ENCODE measurements at places on chromosomes 4 and X.
A peak's percentile ranks its signal among the peaks of the same experiment; 100 is the strongest.

DNA sequence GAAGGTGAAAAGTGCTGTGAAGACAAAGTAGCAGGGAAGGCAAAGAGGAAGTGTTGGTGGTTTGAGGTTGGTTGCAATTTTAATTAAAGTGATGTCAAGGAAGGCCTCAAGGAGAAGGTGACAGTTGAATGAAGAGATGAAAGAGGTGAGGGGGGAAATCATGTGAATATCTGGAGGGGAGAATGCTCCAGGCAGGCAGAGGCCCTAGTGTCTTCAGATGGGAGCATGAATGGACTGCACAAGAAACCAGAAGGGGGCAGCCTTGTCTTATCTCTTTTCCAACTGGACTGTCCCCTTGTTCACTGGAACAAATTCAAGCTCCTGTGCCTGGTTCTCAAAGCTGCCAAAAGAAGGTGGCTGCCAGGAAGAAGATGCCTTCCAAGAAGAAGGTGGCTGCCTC is 68.4 kb downstream of the MAOB start:
- no peak for DNase-seq

- DNase-seq, result peak; percentile 72
Observed at GRCh38 chr4:113784497-113785250, 23.1 kb upstream of the CAMK2D start.

- no peak for DNase-seq
Observed at GRCh38 chr4:178976861-178977260, 1534.6 kb upstream of the AGA start.

GRCh38 chrX:150362599-150363481 is at the start of gene MAMLD1:
MAMLD1 (plus strand) TSS chrX:150363317; CDS start chrX:150445517, 82,200 bp downstream.
- peak; percentile 72 for DNase-seq

DNA sequence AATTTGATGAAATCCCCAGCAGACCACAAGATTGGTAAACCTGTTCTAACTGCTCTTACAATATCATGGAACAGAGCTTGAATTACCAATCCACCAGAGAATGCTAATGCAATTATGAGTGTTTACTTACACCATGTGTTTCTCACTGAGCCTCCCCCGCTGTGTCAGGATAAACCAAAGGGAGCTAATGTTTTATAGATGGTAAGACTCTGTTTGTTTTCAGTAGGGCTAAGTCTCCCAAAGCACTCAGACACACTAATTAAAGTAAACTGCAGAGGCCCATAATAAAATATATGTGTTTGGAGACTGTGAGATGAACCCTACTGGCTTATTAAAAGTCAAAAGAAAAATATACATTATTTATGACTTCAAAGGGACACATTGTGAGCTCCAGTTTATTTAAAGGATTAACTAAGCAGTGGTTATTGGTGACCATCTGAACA is 261.7 kb upstream of the FAM241A start:
- DNase-seq, result no peak

DNA sequence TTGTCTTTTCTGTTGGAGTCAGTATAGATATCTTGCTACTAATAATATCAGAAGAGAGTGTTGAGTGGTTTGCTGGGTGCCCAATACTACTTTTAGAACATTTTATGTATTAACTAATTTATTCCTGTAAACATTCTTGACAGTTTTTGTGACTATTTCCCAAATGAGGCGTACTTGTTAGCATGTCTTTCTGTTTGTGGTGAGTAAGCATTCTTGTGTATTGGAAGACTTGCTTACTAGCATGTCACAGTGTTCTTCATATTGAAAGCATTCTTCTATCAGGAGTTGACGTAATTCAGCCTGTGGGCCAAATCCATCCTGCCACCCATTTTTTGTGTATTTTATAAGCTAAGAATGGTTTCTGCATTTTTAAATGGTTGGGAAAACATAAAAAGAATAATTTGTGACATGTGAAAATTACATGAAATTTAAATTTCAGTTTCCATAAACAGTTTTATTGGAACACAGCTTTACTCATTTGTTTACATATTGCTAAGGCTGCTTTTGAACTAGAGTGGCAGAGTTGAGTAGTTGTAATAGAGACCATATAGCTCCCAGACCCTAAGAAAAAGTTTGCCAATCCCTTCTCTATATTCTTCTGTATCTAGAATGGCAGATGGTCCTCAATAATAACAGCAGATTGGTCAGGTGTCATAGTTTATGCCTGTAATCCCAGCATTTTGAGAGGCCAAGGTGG is 20.4 kb downstream of the REPS2 start:
- DNase-seq, result no peak

GRCh38 chrX:119041175-119041574 is 31.6 kb upstream of the CT47C1 start:
- peak; percentile 55 for DNase-seq

- DNase-seq, result no peak
Observed at GRCh38 chrX:134747006-134747405, 88.7 kb upstream of the PLAC1 start.

DNA sequence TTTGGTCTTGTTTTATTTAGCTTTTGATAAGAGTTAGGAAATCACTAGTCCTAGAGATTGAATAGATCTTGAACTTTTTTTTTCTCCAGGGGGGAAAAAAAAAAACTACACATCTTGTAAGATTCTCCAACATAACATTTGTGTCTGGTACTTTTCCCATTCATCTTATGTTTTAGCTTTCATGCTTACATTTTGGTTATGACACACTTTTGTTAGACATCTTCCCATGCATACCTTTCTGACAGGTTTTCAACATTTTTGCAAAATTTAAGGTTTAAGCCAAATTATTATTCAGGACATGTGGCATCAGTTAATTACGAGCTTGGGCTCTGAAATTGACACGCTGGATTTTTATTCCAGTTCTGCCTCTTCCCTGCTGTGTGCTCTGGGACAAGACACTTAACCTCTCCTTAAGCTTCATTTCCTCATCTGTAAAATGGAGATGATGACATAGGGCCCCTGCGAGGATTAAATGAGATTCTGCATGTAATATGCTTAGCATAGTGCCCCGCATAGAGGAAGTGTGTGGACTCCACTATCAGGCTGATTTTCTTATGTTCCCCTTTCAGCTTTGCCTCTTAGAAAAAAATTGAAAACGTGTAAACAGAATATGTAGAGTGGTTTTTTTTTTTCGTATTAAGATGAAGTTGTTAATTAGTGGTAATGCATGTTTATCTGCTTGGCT is 5.3 kb downstream of the KIT start:
- no peak for DNase-seq

GRCh38 chrX:67784712-67785111 is 240.9 kb downstream of the AR start:
- no peak for DNase-seq

DNA sequence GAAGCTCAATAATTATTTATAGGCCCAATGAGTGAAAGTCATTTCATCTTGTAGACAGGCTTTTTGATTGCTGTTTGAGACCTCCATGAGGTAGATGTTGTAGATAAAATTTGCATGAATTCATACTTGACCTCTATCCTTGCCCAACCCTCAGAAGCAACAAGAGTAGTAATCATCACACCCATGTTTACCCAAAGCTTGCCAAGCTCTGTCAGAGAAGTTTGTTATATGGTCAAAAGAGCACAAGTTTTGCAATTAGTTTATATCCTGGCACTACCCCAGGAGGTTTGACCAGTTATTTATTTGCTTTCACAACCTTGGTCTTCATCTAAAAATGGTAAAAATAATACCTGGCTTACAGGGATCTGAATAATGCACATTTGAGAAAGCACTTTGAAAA is 20.7 kb downstream of the ADH7 start:
- no peak for DNase-seq

- DNase-seq, result no peak
Observed at GRCh38 chr4:13432453-13432852, 51.7 kb downstream of the RAB28 start.

DNA sequence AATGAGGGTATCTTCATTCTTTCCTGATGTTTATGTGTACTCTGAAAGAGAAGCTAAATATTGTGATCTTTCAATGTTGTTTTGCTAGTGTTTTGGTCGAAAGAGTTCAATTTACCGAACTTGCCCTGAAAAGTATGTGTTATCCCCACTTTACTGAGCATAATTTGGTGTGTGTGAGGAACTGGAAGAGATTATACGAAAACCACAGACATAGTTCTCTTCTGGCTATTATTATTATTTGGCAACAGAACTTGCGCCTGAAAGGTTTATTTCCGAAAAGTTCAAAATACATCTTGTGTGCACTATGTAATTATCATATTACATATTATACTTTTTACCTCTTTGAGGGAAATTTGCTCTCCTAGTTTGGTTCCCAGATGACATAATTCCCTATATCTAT is 232.5 kb upstream of the INTU start:
- no peak for DNase-seq

DNA sequence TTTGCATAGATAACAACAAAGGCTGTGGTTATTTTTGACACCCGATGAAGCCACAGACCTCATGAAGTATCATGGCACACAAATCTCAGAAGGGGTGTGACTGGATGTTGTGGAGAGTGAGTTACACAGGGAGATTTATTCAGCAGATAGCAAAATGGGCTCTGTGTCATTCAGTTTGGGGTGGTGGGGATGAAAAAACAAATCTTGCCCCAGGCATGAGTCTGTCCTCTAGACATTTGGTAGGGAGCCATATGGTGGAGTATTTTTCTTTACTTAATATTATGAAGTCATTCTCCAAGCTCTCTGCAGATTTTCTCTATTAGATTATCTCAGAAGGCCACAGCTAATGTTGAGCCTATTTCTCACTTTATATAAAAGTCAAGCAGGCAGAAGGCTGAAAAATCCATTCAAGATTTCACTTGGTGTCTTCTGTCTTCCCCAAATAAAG is 277.1 kb upstream of the TENM3 start:
- DNase-seq, result peak; percentile 7

- no peak for DNase-seq
Observed at GRCh38 chr4:15233626-15234025, 194.2 kb upstream of the C1QTNF7 start.

DNA sequence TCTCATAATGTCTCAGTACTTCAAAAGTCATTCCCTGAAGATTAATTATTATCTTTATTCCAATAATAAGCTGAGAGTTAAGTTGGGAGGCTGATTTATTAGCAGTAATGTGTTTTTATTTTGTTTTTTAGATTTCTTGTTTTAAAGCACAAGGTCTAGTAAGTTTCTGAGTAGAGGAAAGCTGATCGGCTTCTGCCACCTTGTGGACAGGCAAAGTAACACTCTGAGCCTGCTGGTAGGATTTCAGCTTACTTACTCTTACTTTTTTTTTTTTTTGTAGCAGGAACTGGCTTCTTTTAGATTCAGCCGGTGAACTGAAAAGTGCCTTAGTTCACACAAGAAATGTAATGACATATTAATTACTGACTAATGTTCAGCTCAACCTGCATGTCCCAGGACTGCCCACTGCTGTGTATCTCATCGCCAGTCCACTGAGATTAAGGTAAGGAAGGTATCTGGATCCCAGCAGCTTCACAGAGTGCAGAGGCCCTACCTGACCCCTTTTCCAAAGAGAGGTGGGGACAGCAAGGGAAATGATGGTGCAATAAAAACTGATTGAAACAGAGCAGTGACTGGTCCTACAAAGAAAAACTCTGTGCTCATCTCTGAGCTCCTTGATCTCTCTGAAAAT is 126.5 kb downstream of the ADGRA3 start:
- DNase-seq, result peak; percentile 24

- DNase-seq, result no peak
Observed at GRCh38 chr4:38734911-38735310, 47.9 kb downstream of the TLR10 start.

DNA sequence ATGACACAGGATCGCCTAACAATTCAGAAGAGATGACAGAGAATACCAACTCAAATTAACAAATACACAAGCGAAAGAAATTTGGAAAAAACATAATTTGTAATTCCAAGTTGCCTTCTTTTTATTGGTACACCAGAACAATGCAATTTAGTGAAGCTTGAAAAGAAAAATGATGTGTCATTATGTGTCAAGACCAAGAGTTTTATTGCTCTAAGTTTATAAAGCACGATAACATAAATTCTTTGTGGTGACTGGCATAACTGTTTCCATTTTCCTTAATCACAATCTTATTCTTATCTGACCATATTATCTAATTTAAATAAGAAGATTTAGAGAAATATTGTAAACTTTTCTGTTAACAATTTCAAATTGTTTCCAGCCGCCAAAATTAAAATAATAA is 273.2 kb upstream of the TECRL start:
- no peak for DNase-seq

GRCh38 chr4:53608242-53608641 is 17.0 kb upstream of the LNX1 start:
- DNase-seq, result no peak

- no peak for DNase-seq
Observed at GRCh38 chrX:109839694-109840567, 106.9 kb upstream of the ACSL4 start.

DNA sequence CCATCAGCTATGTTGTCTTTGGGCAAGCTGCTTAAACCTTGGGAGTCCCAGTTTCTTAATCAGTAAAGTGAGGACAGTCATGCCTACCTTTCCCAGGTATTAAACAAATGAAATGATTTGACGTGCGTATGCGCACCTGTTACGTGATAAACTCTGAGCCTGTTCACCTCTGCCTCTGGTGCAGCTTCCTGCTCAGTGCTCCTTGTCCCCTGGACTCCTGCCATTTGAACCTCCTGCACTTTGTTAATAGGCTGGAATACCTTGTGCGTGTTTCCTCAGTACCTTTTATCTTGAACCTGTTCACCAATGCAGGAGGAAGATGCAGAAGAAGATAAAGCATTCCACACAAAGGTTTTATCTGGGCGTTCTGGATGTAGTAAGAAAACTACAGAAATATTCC is 211.9 kb downstream of the CEP135 start:
- no peak for DNase-seq
